ENCODE measurements at places on chromosomes 11 and 22.

- no peak for DNase-seq
These were observed 91.9 kb upstream of the NTM start for GRCh38 chr11:131278472-131278871.

DNA sequence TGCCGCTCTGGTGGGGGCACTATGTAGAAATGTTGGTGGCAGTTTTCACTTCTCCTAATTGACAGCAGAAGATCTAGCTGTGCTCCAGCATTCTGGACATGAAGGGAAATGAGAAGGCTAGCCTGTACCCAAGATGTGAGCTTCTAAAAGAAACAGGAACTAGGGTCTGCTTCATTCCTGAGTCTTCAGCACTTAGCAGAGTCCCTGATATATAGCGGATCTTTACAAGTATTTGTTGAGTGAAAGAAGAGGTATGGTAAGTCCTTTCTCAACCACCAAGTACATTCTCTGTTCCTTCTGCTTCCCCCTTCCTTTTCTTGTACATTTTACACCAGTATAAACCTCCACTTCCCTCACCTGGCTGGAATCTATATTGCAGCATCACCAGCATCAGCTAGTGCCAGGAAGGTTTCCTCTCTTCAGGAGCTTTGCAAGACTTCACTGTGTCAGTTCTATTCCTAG is 408.3 kb upstream of the CADM1 start:
- DNase-seq = no peak

GRCh38 chr22:21945453-21946261 is 7.0 kb downstream of the PPM1F start:
- DNase-seq = no peak

GRCh38 chr11:120545813-120546212 is 34.3 kb downstream of the GRIK4 start:
- DNase-seq = no peak

GRCh38 chr11:93957397-93957952 is 63.7 kb upstream of the HEPHL1 start:
- DNase-seq = no peak

- DNase-seq = no peak
These were observed 129.1 kb downstream of the MPPED2 start for GRCh38 chr11:30457087-30457486.

DNA sequence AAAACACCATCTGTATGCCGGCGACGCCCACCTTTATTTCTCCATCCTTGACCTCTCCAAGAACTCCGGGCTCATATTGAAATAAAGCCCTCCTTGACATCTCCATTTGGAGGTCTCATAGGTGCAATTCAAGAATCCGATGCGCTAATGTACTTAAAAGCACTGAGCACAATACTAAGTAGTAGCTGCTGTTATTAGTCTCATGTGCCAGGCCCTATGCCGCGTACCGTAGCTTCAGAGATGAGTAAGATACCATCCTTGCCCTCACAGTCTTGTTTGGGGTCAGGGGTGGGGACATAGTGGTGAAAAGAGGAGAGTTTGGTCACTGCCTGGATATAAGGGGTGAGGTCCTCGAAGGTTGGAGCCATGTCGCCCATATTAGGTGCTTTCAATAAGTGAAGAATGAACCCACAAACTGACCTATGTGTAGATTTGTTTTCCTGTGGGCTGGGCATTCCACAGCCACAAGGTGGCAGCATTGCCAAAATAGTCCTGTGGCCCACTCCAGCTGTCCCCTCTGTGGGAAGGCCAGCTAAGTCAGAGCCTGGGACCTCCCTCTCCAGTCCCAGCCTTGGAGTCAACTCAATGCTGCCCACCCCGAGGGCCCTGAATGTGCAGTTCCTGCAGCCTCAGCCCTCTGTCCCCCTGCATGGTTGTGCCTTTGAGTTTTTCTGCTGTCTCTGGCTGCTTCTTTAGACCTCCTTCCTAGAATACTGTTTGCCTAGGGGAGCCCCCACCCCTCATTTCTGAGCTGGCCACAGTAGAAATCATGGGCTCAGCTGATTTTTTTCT is 6.5 kb downstream of the DCPS start:
- no peak for DNase-seq

GRCh38 chr11:130623670-130624668 is 175.5 kb downstream of the ADAMTS15 start:
- DNase-seq = no peak

DNA sequence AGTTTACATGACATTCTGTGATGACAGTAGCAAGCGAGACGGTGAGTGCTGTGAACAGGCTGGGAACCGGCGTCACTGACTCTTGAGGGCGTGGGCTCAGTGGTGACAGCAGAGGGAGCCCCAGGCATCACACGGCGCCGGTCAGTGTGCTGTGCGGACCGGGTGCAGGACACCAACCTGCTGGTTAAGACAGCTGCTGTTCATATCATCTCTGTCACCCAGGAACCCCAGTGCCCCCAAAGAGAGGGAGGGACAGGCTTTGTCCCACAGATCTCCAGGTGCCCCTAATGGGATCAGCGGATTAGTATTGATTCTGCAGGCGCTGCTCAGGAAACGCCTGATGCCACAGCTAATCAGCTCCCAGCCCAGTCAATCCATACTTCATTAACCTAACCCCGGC is 18.4 kb downstream of the B3GAT1 start:
- no peak for DNase-seq

DNA sequence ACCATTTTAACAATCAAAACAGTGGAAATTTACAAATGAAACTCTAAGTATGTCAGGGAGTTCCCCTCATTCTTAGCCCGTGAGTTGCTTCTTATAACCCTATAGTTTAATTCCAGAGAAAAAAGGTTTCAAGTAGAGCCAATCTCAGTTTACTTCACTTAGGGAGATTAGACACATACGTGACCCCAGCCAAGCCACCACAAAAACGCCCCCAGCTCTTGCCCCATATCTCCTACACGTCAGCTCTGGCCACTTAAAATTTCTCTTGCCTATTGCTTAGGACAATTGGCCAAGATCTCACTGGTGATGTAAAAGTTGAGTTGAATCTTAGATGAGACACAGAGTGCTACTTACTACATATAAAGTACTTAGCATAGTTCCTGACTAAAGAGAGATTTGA is 166.4 kb downstream of the ETS1 start:
- no peak for DNase-seq

DNA sequence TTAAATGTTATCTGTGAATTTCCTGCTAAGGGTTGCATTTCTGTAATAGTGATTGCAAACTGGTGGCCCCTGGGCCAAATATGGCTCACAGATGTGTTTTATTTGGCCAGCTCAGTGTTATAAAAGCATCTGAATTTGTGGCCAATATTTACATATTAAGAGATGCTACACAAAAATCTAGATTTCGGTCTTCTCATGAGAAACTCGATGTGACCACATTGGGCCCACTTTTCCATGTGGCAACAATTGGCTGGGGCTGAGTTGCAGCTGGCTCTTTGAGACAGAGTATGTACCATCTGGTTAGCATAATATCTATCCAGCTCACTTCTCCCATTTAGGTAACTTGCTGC is 244.5 kb upstream of the POU2AF2 start:
- no peak for DNase-seq

GRCh38 chr11:64897381-64898075 is 19.1 kb upstream of the EHD1 start:
- DNase-seq = no peak

DNA sequence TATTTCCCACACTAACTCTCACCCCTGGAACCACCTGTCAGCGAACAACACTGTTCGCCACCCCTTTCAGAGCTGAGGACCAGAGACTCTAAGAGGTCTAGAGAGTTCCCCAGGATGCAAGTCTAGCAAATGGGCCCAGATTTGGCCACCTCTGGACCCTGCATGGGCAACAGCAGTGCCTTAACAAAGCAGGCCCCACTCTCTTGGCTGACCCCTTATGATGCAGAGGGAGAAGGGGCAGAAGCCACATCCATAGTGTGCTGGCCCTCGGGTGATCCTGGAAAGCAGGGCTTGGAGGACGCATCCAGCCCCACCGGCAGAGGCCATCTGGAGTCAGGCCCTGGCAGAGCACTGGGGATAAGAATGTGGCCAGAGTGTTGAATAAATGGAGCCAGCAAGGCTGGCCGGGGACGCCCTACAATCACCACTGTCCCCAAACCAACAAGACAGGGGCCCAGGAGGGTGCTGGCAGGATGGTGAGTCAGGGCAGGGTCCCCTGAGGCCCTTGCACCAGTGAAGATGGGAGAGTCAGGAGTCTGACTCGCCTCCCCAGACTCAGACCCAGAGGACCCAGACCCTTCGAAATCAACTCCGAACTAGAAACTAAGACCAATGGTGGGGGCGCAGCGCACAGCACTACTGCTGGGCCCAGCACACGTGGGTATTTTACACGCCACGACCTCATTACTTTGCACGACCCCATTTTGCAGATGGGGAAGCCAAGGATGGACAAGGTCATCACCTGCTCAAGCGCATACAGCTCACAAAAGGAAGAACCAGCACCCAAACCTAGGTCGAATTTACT is 6.5 kb downstream of the CSNK1E start:
- no peak for DNase-seq

- DNase-seq = no peak
These were observed 12.4 kb downstream of the SMIM38 start for GRCh38 chr11:69167916-69168691.

DNA sequence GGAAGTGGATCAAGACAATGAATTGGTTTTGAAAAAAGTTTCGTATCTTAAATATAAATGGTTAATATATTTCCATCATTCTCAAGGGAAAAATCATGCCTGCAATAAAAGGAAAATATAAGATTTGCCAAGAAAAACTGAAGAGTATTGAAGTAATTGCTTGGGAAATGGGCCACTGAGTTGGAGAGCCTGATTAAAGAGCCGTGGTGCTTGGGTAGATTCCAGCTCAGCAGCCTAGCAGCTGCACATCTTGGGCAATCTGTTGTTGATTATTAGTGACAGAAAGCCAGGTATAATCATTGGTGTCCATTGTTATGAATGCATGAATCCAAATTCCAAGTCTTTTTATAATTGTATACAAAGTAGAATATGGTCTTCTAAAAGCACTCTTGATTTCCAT is 800.9 kb upstream of the CHORDC1 start:
- no peak for DNase-seq

- DNase-seq = no peak
These were observed 3.1 kb downstream of the CAT start for GRCh38 chr11:34441814-34442213.

GRCh38 chr11:33325451-33325850 is 68.3 kb downstream of the HIPK3 start:
- DNase-seq = no peak

- DNase-seq = no peak
These were observed 1433.8 kb downstream of the BRD1 start for GRCh38 chr22:48393885-48394284.

DNA sequence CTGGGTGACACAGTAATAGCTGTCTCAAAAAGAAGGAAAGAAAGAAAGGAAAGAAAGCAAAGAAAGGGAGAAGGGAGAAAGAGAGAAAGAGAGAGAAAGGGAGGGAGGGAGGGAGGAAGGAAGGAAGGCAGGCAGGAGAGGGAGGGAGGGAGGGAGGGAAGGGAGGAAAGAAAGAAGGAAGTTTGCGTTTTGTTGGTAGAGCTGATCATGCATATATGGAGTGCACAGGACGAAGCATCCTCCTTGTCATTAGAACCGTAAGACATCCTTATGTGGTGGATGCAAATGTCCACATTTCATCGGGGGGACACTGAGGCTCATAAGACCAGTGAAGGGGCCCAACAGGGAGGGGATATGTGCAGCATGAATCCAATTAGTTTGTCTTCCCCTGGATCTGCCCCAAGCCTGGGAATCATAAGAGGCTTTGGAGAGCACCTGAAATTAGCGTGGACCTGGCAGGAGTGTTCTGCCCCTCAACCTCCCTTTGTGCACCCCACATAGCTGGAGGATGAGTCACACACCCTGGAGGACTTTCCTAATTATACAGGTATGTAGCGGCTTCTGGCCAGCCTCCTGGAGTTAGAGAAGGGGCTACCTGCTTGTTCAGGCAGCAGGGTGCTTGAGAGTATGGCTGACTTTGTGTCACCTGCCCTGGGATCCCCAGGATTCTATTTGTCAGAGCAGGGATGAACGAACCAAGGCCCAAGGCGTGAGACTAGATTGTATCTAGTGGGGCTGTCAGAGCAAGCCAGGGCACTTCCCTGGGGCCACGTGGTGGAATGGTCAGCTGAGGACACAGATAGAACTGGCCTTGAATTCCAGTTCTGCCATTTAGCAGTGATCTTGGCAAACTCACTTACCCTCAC is 119.7 kb upstream of the CD82 start:
- no peak for DNase-seq

- DNase-seq = no peak
These were observed 23.6 kb downstream of the SREBF2 start for GRCh38 chr22:41856469-41856868.

GRCh38 chr11:29200791-29201562 is 815.9 kb downstream of the KCNA4 start:
- no peak for DNase-seq

DNA sequence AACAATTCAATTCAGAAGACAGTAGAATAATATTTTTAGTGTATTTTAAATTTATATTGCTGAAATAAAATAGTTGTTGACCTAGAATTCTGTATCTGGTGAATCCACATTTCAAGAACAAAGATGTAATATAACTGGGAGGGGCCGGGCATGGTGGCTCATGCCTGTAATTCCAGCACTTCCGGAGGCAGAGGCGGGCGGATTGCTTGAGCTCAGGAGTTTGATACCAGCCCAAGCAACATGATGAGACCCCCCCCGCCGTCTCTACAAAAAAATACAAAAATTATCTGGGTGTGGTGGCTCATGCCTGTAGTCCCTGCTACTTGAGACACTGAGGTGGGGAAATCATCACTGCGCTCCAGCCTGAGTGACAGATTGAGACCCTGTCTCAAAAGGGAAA is 72.6 kb downstream of the CD82 start:
- no peak for DNase-seq

DNA sequence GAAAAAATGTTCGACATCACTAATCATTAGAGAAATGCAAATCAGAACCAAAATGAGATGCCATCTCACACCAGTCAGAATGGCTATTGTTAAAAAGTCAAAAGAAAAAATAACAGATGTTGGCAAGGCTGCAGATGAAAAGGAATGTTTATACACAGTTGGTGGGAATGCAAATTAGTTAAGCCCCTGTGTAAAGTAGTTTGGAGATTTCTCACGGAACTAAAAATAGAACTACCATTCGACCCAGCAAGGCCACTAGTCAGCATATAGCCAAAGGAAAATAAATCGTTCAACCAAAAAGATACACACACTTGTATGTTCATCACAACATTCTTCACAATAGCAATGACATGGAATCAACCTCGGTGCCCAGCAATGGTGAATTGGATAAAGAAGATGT is 503.2 kb downstream of the OPCML start:
- no peak for DNase-seq

GRCh38 chr22:45842291-45842991 is 134.5 kb downstream of the WNT7B start:
- DNase-seq = no peak

DNA sequence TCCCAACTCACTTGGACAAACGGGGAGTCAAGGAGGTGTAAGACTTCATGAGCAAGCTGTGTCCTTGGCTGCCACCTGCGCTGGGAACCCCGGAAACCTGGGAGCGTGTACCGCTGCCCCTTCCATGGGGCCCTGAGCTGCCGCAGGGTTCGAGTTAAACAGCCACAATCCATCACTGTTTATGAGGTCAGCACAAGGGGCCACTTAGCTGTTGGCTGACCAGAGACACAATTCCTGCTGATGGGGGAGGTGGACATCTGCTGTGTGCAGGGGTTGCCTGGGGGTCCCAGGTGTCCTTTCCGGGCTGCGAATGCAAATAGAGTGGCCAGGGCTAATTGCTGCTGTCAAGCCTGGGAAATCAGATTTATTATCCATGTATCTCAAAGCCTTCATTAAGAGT is 549.3 kb downstream of the BRD1 start:
- DNase-seq = no peak
